Kidney glomerular epithelial cell (primary cell): ENCODE measurements at places on chromosomes 1 and 21.

GRCh38 chr1:9275567-9276034 is 17.1 kb upstream of the SPSB1 start:
- peak; percentile 76 for DNase-seq

DNA sequence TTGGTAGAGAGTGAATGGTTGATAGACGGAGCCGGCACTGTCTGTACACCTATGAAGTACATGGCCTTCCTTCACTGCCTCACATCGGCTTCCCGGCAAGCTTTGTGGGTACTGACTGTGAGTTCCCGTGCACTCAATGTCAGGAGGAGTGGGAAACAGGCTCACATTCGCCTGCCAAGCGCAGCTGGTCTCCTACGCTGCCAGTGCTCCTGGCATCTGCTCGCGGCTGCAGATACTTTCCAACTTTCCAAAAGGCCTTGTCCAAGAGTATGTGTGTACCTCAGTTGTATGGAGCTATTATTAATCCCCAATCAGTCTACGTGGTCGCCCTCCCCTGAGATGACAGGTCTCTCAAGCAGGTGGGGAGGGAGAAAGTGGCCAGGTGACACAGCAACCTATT is 180.8 kb downstream of the ZSCAN20 start:
- no peak for DNase-seq

- DNase-seq, result no peak
Observed at GRCh38 chr1:248753708-248754280, 1.8 kb downstream of the LYPD8 start.

- peak; percentile 11 for DNase-seq
Observed at GRCh38 chr1:49465486-49466185, 558.1 kb downstream of the AGBL4 start.

DNA sequence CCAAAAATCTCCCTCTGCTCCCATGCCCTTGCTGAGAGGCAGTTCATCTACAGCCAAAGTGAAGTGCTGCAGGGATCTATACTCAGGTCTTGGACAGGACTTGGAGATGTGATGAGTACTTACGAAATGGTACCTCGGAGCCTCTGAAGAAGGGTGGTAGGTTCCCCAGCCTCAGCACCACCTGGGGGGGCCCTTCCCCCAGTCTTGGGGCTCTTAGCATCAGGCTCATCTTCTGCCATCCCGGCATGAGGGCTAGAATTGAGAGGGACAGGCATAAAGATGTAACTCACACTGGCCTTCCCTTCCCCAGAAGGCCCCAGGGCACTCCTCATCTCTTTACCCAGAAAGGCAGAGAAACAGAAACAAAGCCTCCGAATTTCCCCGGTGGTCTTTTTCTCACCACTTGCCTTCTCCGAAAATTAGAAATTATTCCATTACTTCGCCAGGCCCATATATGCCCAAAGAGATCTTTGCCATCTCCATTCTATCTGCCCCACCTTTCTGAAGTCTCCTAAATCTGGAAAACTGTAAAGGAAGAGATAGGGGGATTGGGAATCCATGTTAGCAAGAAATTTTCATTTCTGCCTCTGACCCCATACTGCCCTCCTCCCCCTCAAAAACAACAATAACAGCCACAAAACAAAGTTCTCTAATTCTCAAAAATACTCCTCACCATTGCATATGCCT is 827 bp downstream of the RFX5 start:
- DNase-seq, result no peak

- peak; percentile 67 for DNase-seq
Observed at GRCh38 chr1:234499119-234499942, 20.4 kb upstream of the TARBP1 start.

GRCh38 chr1:9135073-9135836 is 6.4 kb upstream of the GPR157 start:
- DNase-seq, result no peak

DNA sequence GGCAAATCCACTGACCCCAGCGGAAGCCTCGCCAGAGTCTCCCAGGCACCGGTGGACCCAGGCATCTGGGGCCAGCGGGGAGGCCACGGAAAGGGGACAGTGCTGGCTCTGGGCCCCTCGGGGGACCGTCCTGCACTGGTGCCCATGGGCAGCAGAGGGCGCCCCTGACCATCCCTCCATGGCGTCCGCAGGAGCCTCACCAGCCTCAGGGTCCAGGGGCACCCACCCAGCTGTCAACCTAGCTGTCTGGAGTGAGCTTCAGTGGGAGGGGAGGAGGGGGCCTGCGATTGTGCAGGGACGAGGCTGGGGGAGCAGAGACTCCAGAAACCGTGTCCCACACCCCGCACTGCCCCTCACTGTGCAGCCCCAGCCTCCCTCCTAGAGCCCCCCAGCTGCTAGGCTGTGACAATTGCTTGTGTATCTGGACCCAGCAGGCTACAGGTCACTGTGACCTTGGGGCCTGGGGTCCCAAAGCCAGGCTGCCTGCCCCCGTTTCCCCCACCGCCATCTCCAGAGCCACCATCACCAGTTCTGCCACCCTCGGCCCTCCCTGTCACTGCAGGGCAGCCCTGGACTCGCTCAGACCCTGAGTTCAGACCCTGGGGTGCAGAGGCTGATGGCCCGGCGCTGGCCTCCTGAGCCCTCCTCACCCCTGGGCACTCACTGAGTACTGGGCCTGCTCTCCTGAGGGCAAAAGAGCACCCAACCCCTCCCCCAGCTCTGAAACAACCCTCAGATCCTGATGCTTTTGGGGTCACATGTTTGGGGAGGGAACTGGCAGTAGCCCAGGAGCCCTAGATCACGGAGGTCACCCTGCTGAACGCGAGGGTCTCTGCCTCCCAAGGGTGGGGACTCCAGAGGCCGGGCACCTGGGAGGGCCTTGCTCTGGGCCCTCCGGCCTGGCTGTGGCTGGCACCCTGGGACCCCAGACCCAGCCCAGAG is 10.6 kb upstream of the COL6A1 start:
- peak; percentile 4 for DNase-seq

GRCh38 chr1:201374364-201374763 is 3.1 kb downstream of the TNNT2 start:
- no peak for DNase-seq

GRCh38 chr1:223219318-223219635 is 76.2 kb upstream of the TLR5 start:
- no peak for DNase-seq

- no peak for DNase-seq
Observed at GRCh38 chr1:243443557-243443956, 187.7 kb downstream of the SDCCAG8 start.

- DNase-seq, result no peak
Observed at GRCh38 chr1:78918157-78918556, 88.4 kb downstream of the ADGRL4 start.

- no peak for DNase-seq
Observed at GRCh38 chr1:3672231-3672970, 20.1 kb downstream of the TP73 start.

DNA sequence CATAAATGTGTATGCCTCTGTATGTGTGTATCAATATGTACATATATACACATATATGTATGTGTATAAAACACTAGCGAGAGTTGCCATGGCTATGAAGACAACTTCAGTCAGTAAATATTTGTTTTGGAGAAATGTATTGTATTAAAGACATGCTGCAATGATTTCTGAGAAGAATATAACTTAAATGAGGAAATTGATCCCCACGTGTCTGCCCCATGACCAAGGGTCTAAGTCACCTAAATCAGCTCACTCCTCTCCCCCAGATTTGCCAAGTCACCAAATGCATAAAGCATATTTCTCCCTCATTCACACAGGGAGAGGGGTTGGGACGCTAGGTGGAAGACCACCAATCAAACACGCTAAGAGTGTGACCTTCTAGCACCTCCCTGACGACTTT is 58.3 kb upstream of the LYST start:
- no peak for DNase-seq

GRCh38 chr1:119958223-119958622 is 61.9 kb upstream of the ADAM30 start:
- DNase-seq, result no peak

GRCh38 chr21:31218830-31219608 is 125.0 kb downstream of the TIAM1 start:
- no peak for DNase-seq

- DNase-seq, result no peak
Observed at GRCh38 chr1:17862121-17862520, 107.0 kb downstream of the ACTL8 start.

DNA sequence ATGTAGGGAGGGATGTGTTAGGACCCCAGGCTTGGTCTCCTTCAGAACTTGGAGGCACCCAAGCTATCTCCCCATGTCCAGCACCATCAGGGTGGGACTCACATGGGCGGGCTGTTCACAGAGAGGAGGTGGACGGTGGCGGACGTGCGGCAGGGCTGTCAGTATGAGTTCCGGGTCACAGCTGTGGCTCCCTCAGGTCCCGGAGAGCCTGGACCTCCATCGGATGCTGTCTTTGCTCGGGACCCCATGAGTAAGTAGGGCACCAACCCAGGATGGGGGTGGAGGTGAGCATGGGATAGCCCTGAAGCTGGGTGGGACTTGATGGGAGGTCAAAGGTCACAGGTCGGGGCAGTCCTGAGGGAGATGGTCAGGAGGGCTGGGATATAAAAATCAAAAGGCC is 27.8 kb downstream of the IGFN1 start:
- DNase-seq, result no peak

DNA sequence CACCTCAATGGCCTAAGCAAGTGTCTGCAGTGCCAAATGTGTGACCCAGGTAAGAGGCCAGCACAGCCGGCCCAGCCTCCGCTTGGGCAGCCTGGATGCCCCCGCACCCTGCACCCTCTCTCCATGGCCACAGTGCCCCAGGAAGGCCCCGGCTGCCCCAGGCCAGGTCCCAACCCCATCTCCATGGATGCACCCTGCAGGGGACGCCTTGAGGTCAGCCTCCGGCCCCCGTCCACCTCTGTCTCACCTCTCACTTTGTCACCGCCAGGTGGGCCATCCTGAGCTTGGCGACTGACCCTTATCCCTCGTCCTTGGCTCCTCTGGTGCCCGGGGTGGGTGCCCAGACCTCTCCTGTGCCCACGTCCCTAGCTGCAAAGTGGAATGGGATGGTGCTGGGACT is 2.2 kb downstream of the TNFRSF14 start:
- no peak for DNase-seq

DNA sequence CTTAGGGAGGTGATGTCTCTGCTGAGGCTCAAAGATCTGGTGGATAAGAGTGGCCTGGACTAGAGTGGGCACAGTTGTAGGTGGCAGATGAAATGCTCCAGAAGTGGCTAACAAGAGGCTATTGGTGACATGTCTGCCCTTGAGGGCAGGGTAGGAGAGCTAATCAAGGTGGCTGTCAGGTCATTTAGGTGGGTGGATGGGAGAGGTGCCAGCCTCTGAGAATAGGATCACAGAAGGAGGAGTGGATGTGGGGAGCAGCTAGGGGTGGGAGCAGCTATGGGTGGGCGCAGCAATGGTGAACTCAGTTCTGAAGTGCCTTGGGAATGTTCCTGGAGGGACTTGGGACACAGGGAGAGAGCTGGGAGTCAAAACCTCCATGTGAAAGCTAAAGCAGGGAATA is 142.0 kb upstream of the GRIK3 start:
- no peak for DNase-seq

DNA sequence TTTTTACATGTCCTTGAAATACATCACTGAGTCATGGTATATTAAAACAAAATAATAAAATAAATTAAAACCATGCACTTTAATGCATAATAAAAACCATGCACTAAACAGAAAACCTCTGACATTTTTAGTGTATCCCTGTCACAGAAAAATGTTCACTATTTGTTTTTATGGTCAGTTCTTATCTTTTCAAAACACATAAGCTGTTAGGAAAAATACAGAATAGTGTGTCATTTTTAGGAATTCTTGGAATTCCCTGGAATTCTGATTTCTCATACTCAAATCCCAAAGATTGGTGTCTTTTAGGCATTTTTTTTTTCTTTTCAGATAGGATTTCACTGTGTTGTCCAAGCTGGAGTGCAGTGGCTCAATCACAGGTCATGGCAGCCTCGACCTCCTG is 25.1 kb upstream of the TINAGL1 start:
- DNase-seq, result no peak

- DNase-seq, result no peak
Observed at GRCh38 chr1:206563367-206564207, 48.7 kb downstream of the EIF2D start.

DNA sequence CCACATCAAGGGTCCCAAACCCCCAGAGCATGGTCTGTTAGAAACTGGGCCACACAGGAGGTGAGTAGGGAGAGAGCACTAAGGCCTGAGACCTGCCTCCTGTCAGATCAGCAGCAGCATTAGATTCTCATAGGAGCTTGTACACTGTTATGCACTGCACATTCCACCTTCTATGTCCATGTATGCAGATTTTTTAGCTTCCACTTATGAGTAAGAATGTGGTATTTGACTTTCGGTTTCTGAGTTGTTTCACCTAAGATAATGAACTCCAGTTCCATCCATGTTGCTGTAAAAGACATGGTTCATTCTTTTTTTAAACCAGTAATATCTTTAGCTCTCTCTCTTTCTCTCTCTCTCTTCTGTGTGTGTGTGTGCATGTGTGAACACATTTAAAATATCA is 663 bp upstream of the GBP6 start:
- peak; percentile 78 for DNase-seq

DNA sequence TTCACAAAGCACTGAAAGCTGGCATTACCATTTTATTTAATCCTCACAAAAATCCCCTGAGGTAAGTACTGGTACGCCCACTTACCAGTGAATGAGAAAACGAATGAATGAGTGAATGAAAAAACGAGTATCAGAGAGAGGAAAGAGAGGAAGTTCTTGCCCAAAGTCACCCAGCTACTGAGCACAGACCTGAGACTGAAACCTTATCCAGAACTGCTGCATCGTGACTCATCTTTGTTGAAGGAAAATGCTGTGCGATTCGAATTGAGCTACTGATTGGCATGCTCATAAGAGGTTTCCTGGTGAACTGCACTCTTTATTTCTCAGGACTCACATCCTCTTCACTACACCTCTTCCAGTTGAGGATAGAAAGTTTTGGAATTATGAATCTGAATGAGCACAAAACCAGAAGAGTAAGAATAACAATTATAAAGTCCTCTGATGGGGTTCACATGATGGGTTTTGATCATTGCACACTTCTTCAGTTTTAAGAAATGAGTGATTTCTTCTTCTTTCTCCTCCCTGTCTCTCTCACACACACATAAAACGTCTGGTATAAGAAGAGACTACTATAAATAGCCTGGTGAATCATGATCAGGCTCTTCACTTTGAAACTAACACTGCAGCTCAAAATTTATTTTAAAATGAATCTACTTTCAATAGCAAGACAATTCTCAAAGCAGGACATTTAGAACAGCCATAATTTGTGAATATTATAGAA is 32.1 kb downstream of the IL12RB2 start:
- DNase-seq, result peak; percentile 72

DNA sequence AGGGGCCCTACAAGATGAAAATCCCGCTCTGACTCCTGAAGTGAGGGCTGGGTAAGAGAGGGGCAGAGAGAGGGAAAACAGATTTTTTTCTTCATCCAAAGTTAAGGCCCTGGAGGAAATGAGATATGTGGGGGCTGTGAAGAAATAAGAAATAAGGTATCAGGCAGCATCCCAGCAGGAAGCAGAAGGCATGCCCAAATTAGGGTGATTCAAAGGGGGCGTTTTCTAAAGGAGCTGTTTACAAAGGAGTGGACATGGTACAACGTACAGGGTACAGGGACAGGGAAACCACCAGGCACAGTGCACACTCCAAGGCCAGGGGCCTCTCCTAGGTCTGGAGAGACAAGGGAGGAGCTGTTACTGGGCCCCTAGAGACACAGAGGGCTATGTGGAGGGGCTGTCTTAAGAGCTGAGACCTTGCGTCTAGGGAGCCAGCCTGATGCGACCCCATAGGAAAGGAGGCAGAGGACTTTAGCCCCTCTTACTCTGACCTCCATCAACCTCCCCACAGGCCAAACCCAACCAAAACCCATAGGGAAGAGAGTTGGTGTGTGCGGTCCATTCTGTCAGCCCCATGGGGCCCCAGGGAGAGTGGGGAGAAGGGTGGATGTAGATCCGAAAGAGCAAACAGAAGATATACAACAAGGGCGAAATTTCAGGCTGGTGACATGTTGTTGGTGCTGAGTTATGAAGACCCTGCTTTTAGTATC is 38.6 kb downstream of the STYXL2 start:
- DNase-seq, result no peak
